Activated T-helper 1 cell treated with anti-CD3 and anti-CD28 coated beads, Interleukin-2, amount 50 U/mL, for 16 hours (primary cell): ENCODE measurements at places on chromosomes 1 and 21.

DNA sequence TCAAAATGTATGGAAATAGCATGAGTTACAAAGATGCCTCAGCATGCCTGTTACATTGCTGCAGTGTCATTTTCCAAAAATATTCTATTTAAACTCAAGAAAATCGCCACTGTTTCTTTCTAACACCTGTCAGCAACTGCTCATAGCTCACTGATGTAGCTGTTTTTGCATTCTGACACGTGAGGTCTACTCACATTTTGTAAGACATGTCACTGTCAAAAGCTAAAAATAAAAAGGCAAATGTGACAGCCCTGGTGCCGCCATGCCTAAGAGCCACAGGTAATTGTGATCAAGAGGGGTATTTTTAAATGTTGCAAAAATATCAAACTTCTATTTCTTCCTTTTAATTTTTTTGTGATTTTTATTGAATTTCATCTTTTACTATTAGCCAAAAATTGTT is 556.2 kb upstream of the TMPRSS15 start:
- DNase-seq, result no peak

GRCh38 chr1:84957966-84958365 is 38.9 kb downstream of the MCOLN2 start:
- DNase-seq, result no peak

- no peak for DNase-seq
Measured at GRCh38 chr1:226563666-226564065, 15.1 kb downstream of the STUM start.

- no peak for DNase-seq
Measured at GRCh38 chr1:175851749-175852148, 108.4 kb upstream of the TNR start.

GRCh38 chr1:120178799-120179756 is 2.8 kb upstream of the SEC22B start:
- DNase-seq, result no peak

DNA sequence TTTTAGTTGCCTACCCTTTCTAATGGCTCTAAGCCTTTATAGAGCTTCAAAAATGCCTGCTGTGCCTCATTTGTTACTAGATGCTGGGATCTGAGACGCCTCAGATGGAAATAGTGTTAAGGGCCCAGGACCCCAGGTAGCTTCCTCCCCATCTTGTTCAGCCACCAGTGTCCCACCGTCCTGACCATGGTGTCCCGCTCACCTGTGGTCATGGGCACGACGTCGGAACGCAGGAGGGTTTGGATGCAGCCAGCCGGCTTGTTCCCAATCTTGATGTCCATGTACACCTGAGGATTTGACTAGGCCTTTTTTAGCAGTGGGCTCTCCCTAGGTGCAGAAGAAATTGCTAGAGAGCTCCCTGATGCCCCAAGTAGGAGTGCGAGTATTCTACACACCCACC is 31.1 kb downstream of the PABPC4 start:
- DNase-seq, result no peak

DNA sequence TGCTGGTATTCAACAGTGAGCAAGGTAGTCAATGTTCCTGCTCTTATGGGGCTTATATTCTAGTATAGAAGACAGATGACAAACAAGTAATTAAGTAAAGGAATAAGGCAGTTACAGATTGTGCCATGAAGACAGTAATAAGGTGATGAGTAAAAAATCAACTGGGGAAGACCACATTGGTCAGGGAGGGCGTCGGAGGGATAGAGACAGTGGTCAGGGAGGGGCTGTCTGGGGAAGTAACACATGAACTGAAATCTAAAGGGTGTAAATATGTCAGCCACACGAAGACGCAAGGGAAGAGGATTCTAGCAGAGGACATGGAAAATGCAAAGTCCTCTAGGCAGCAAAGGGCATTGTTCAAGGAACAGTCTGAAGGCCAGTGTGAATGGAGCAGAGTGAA is 10.1 kb downstream of the IL12RB2 start:
- DNase-seq, result no peak

GRCh38 chr1:162987866-162988265 is 81.3 kb upstream of the RGS4 start:
- no peak for DNase-seq

DNA sequence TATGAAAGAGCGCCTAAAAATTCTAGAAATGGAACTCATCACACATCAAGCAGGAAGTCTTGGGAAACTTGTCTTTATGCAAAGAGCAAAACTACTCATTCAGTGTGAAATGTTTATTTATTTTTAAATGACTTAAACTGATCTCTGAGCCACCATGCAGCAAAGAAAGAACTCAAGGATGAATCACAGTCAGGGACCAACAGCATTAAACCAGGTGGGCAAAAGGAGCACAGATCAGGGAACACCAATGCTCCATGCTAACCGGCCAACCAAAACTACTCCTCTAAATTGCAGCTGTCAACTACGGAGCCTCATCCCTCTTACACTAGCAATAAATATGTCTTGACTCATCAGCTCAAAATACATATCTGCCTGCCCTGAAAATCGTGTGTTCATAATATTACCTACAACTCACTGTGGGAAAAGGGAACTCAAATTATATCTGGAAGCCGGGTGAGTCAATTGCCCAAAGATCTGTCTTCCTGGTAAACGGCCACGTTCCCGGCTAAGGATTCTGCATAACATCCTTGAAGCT is 129.2 kb downstream of the PTPN14 start:
- no peak for DNase-seq
